RWPE1 (cell line): ENCODE measurements at places on chromosomes 5 and 9.

DNA sequence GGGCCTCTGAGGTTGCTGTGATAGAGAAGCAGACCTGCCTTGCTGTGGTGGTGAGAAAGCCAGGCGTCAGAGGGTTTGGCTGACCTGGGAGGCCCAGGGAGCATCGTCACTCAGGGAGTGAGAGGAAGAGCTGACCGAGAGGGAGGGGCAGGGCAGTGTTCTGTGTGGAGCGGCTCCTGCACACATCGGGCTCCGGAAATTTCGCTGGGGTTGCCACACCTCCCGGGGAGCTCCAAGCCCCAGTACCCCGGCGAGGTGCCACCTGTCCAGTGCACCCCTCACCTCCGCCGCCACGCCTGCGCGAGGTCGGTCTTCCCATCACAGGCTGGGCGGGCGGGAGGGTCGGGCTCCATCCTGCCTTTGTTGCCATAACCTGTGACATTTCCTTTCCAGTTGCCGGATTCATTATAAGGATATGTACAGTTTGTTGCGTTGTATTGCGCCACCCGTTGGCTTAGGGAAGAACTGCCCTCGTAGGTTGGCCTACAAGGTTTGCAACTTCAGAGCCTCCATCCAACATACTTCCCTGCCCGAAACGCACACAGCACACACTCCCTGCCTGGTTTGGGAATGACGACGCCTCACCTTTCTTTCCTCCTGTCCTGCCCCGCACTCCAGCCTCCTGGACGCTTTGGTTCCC, 223.2 kb downstream of the CACNA1B start:
- no peak for DNase-seq

- peak; percentile 88 for DNase-seq
Observed at GRCh38 chr5:56323505-56323904, 90.4 kb upstream of the ANKRD55 start.

GRCh38 chr5:37889612-37890317, 49.9 kb upstream of the GDNF start:
- DNase-seq, result peak; percentile 97

GRCh38 chr9:116275418-116276195, 122.0 kb downstream of the PAPPA start:
- no peak for DNase-seq

GRCh38 chr9:87491523-87491922, 6.1 kb upstream of the DAPK1 start:
- no peak for DNase-seq

DNA sequence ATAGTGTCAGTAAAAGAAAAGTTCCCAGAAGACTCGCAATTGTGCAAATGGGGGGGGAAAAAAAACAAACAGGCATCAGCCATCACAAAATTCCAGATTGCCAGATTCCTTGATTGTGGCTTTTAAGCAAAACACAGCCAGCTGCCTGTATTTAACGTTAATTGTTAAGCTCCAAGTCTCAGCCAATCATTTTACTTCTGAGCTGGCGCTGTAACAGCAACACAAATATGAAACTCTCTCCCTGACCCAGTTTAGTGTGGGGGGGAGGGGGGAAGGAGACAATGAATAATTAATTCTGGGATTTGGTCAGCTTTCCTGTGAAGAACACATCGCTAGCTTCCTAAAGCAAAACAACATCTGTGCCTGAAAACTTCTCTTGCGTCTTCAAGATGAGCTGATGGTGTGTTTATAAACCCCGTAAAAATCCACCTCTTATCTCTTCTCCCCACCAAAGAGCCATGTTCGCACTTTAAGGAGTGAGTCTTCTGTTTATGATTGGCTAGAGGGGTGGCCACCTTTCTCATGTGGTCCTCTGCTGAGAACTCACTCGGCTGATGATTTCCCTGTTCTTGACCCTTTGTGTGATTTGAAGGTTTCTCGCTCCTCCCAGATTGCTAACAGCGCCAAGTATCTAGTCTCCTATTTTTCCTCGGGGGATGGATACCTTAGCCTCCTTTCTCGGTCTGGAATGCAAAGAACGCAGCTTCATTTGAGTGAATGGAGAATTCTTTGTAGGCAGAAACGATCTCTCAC, 160.2 kb upstream of the DAPK1 start:
- no peak for DNase-seq

GRCh38 chr5:179839328-179840256, 18.9 kb downstream of the SQSTM1 start:
- no peak for DNase-seq

GRCh38 chr5:25955337-25955736, 1083.0 kb downstream of the CDH9 start:
- DNase-seq, result no peak

DNA sequence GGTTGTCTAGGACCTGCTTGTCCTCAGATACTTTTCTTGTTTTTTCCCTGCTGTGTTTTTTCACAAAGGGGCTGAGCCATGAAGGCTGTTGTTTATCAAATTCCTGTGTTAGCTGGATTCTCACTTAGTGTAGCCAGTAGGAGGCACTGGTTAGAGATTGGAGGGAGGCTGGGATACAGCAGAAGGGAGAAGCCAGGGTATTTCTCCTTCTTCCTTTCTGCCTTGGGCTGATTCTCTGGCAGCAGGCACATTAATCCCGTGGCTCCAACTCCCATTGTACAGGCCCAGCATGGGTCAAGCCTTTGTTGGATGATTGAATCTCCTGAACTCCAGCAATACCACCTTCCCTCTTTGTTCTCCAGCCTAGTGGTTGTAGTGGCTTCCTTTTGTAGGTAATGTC, 46.4 kb upstream of the FAM170A start:
- no peak for DNase-seq

DNA sequence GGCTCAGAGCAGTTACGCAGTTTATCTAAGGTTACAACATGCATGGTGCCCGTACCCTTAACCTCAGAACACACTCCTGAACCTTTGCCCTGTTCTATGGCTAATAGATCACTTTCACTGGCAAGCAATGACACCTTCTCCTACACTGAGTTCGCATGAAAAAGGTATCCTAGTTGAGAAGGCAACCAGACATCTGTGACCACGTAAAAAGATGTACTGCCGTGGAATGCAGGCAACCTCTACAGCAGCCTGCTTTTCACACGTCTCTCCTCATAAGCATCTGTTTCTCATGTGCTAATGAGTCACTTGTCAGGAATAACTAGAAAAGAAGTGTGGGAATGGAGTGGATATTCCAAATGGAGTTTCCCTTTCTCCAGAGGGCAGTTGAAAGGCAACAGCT, 71.4 kb downstream of the FBXO38 start:
- DNase-seq, result no peak

- DNase-seq, result no peak
Observed at GRCh38 chr5:167051402-167051768, 1240.1 kb upstream of the WWC1 start.

DNA sequence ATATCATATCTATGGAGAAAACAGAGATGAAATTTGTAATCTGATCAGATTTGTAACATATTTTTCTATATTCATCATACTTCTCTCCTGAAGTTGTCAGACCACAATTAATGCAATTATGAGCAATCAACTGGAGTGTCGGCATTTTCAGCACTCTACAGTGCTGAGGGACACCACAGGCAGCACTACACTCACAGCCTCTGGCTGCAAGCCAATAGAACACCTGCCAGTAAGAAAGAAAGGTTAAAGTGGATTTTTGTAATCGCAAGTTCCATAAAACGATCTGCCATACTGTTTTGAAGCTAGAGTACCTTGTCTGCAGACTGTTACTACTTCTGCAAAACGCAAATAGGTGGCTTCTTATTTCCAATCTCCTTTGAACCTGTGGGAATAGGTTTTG, 147.6 kb downstream of the ADAMTS6 start:
- peak; percentile 30 for DNase-seq
